ENCODE measurements at places on chromosomes 7 and 10.
A peak's percentile ranks its signal among the peaks of the same experiment; 100 is the strongest.

DNA sequence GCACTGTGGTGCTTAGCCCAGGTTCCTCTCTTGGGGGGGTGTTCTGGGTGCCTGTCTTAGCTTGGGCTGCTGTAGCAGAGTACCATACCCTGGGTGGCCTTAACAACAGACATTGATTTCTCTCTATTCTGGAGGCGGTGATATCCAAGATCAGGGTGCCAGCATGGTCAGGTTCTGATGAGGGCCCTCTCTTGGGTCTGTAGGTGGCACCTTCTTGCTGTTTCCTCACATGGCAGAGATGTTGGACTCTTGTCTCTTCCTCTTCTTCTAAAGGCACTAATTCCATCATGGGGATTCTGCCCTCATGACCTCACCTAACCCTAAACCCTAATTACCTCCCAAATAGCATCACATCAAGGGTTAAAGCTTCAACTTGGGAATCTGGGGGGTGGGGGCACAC, 19.9 kb upstream of the CRHR2 start:
- DNase-seq: no peak

DNA sequence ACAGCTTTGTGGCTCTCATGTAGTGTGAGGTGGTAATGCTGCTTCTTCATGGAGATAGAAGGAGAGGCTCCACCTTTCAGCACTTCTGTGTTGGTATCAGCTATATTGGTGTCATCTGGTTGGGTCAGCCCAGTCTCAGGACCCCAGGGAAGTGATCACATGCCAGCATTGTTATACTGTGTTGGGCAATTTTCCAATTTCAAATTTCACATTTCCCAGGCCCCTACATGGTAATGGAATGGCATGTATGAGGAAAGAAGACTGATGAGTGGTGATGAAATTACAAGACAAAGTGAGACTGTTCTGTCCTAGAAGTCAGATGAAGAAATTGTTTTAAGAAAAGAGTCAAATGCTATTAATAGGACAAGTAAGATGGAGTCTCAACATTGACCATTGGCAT, 3.7 kb upstream of the AKR1C3 start:
- no peak for DNase-seq

DNA sequence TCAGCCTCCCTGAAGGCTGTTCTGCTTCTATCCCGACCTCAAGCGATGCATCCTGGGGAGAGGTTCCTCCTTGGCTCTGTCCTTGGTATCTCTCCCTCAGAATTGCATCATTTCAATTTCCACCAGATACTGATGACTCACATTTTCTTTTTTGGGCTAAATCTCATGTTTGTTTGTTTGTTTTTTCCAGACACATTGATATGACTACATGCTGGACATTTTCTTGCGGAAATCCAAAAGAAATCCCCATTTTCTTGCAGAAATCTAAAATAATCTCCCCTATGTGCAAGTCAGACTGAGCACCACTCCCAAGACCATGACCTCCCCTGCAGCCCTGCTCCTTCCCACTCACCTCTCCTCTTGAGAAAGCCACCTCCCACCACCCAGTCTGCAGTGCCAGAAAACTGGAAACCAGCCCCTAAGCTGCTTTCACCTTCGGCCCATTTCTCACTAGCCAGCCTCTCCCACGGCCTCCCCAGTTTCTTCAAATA, 260.2 kb upstream of the PRKCQ start:
- DNase-seq: no peak

GRCh38 chr10:113681533-113682470, 2.1 kb downstream of the CASP7 start:
- no peak for DNase-seq

DNA sequence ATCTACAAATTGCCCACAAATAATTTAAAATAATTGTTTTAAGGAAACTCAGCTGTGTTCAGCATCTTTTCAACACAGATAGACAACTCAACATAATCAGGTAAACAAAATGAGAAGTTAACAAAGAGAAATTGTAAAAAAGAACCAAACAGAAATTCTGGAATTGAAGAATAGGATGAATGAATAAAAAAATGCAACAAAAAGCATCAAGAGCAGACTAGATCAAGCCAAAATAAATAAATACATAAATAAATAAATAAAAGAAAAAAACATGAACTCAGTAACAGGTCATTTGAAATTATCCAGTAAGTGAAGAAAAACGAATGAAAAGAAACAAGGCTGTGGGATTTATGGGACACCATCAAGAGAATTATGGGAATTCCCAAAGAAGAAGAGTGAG, 94.0 kb upstream of the CDK6 start:
- no peak for DNase-seq

GRCh38 chr10:6390213-6390845, 187.6 kb downstream of the PFKFB3 start:
- DNase-seq: no peak

GRCh38 chr7:132349075-132349474, 227.2 kb downstream of the PLXNA4 start:
- DNase-seq: no peak

GRCh38 chr7:85748861-85749260, 562.0 kb upstream of the SEMA3D start:
- peak; percentile 28 for DNase-seq
